Vagina (tissue), 2 donors: ENCODE measurements at places on chromosomes 7 and 10.

- DNase-seq, result no peak
Measured at GRCh38 chr7:116293139-116293538, 82.8 kb downstream of the TES start.

DNA sequence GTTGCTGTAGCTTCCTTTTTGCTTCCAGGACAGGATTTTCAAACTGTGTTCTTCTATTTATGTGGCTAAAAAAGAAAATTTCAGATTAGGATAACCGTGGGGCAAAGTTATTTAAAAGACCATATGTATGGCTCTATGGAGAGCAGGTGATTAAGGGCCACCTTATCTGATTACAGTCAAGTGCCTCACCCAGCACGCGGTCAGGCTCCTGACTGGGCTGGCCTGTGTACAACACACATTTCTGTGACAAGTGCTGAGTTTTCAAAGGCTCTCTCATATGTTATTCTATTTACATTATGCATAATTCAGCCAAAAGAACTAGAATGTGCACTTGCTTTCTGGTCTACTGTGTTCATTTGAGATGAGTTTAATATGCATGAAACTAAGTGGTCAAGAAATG lies 547.4 kb downstream of the PHTF2 start:
- no peak for DNase-seq

- no peak for DNase-seq
Measured at GRCh38 chr10:24695452-24695851, 28.2 kb downstream of the ARHGAP21 start.

DNA sequence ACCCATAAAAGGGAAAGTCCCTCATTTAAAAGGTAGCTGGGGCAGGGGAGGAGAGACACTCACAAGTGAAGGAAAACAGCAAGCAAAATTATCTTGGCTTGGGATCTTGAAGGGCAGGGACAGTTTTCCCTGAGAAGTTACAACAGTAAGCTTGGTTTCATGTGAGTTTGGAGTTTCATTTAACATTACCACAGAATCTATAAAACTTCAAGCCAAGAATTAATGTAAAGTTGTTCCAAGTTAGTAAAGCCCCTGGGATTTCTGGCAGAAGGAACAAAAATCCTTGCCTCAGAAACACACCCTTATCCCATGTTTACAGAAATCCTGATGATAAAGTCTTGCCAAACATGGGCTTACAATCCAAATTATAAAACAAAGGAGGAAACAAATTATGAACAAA lies 19.2 kb downstream of the CRPPA start:
- DNase-seq, result no peak

DNA sequence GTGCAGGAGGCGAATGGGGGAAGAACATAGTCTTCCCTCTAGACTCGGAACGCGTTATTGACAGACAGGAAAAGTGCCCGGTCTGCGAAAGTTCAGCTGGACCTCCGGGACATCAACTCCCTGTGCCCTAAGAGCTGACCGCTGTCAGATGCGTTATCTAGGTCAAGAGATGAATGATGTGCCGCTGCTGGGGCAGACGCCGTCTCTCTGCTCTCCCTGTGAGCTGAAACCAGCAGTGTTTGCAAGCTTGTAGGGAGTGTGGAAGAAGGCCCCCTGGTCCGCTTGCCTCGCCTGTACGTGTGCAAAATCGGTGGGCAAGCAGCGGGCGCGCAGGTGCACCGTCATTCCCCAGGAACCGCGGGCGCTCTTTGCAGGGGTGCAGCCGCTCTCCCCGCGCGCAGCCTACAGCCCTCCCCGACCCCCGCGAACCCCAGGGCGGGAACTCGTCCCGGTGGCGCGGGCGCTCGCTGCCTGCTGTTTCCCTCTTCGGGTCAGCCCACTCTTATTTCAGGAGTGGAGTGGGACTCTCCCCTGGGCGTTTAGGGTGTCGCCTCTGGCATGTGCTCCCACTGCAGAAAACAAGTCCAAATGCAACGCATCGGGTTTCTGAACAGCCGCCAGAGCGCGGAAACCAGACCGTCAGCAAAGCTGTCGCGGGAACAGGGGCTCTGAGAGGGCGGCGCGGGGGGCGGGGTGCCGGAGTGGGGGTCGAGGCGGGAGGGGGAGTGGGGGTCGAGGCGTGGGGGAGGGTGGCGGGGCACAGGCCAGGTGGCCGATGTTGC lies 1.8 kb upstream of the PFKFB3 start:
- no peak for DNase-seq

DNA sequence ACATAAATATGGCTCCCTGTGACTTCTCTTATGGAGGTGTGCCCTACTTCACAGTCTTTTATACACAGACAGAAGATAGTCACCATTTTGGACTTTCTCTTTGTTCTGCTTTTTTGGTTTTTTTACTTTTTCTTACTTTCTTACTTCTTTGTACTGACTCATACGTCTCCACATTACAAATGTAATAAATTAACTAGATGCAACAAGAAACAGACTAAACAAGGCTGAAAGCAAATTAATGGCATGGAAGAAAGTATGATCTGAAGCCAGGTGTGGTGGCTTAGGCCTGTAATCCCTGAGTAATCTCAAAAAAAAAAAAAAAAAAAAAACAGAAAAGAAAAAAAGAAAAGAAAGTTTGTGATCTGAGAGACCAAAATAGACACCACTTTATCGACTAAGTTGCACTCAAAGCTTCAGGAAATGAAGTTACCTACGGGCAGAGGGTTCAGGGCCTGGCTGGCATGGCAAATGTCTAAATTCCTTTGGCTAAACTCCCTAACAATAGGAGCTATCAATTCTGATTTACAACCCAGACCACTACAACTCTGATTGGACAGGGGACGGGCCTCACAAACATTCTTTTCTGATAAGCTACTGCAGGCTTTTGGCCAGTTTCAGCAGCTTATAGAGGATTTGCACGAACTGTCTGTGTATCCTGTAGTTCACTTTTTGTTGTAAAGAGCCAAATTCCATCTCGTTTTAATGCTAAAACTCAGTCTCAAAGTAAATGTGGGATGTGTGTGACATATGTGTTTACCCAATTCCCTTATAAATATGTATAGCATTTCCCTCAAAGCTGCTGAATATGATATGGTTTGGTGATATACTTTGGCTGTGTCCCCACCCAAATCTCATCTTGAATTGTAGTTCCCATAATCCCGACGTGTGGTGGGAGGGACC lies 129.1 kb downstream of the SEPTIN14 start:
- DNase-seq, result no peak

- DNase-seq, result no peak
Measured at GRCh38 chr10:32269343-32270100, 77.4 kb downstream of the EPC1 start.
